ENCODE measurements at places on chromosomes 3 and 15.

- DNase-seq, result no peak
Measured at GRCh38 chr3:42256135-42256819, 9.7 kb downstream of the CCK start.

- DNase-seq, result no peak
Measured at GRCh38 chr3:3783210-3783609, 16.0 kb upstream of the LRRN1 start.

GRCh38 chr15:93382200-93382820, 293.3 kb upstream of the RGMA start:
- no peak for DNase-seq

GRCh38 chr3:50224639-50225038, 11.4 kb upstream of the GNAI2 start:
- no peak for DNase-seq

DNA sequence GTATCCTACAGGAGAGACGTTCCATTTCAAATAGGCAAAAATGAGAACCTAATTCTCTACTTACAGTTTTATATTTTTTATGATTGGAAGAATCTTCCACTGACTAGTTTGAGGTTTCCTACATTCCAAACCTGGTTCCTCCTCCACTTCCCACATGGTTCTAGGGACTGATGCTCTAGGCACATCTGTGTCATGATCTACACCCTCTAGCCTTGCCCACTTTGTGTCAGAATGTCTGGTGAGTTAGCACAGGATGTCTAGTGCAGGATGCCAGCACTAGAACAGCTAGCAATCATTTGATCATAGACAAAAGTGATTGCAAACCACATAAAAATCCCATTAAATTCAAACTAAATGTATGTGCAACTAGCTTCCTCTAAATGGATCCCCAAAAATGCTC, 26.7 kb upstream of the FILIP1L start:
- DNase-seq, result no peak

DNA sequence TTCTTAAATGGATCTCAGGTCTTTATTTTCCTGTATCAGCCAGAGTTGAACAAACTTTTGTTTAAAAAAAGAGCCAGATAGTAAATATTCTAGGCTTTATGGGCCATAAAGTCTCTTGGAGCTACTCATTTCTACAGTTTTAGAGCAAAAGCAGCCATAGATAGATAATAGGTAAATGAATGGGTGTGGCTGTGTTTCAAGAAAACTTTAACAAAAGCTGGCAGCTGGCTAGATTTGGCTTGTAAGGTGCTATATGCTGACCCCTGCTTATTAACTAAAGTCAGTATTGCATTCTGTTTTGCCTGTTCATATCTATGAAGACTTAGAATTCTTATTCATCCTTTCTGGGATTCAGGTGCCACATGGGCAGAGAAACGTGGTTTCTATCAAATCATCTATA, 29.0 kb downstream of the MFN1 start:
- no peak for DNase-seq

GRCh38 chr3:6578526-6578925, 282.4 kb upstream of the GRM7 start:
- no peak for DNase-seq

- DNase-seq, result no peak
Measured at GRCh38 chr3:4979428-4980228, at the start of gene BHLHE40. Gene BHLHE40 (plus strand): TSS chr3:4979437. CDS start chr3:4979719, 282 bp downstream.

DNA sequence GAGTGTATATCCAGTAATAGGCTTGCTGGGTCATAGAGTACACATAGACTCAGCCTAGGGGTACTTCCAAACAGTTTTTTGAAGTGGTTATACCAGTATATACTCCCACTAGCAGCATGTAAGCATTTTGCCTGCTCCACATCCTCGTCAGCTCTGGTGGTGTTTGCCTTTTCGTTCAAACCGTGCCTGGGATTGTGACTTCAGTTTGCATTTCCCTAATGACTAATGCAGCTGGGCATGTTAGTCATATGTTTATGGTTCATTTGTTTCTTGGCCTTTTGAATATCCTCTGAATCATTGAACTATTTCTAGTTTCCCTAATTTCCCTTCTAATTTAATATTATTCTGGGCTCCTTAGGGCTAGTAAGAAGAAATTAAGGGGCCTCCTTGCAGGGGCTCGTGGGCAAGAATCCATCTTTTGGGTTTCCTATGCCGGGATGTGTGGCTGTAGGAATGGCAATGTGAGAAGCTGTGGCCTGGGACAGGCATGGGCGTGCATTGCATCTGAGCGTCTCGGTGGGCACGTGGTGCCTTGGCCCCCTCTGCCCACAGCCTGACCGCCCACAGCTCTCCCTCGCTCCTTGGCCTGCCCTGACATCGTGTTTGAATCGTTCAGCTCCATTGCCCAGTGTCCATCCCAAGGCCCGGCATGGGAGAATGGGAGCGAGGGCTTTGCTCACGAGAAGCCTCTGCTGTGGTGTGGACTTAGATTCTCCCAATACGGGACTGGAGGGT, 26.4 kb downstream of the FAH start:
- no peak for DNase-seq

DNA sequence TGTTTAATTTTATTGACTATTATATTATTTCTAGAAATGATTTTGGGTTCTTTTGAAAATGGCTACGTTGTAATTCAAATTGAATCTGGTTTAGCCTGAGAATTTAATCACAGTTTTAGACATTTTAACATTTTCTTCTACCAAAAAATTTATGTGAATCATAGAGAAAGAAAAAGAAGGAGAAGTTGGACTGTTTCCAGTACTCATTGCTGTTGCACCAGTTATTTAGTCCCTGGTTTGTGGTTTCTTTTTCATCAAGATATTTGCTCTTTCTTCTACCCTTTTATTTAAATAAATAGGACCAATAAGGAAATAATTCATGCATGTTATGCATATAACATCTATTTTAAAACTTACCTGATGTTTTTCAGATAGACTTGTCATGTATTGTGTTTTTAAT, 1337.1 kb downstream of the ROBO1 start:
- no peak for DNase-seq

GRCh38 chr3:79564192-79564591, 203.6 kb downstream of the ROBO1 start:
- DNase-seq, result no peak

DNA sequence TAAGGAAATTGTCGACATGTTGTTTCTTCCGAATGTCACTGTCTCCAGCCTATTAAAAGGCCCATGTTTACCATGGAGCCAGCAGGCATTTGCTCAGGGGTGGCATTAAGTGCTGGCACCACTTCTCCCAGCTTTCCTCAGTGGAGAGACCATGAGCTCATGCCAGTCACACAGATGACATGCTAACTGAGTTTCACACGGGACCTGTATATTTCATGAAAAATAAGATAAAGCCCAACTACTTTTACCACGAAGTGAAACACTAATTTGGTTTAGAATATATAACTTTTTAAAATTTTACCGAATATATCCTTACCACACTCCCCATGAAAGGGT, 93.4 kb downstream of the ETFA start:
- DNase-seq, result no peak

GRCh38 chr3:102089904-102090720, 240.8 kb downstream of the NFKBIZ start:
- DNase-seq, result no peak

- no peak for DNase-seq
Measured at GRCh38 chr3:152785051-152785450, 49.9 kb upstream of the P2RY1 start.

- no peak for DNase-seq
Measured at GRCh38 chr3:113002679-113003078, 11.9 kb downstream of the GTPBP8 start.

DNA sequence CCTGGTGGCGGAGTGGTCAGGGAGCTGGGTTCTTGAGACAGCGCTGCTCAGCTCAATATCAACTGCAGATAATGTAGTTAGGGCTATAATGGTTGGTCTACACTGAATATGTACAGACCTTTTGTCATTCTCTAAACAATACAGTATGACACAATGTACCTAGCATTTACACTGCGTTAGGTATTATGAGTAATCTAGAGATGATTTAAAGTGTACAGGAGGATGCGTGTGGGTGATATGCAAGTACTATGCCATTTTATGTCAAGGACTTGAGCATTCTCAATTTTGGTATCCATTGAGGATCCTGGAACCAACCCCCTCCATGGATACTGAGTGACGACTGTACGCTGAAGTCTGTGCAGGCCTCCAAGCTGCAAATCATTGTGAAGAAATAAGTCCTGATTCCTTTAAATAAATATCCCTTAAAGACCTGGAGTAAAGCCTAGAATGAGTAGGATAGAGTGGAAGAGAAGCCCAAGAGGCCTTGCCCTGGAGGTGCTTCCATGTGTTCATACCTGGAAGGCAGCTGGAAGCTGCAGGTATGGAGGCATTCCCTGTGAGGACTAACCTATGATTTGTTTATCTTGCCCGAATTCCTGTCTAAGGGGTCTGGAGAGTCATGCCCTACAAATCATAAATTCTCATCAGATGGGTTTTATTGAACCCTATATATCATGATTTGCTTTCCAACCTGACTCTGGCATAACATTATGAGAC, 15.7 kb upstream of the RTP1 start:
- DNase-seq, result no peak

- DNase-seq, result no peak
Measured at GRCh38 chr3:120560304-120561250, 35.6 kb upstream of the NDUFB4 start.

DNA sequence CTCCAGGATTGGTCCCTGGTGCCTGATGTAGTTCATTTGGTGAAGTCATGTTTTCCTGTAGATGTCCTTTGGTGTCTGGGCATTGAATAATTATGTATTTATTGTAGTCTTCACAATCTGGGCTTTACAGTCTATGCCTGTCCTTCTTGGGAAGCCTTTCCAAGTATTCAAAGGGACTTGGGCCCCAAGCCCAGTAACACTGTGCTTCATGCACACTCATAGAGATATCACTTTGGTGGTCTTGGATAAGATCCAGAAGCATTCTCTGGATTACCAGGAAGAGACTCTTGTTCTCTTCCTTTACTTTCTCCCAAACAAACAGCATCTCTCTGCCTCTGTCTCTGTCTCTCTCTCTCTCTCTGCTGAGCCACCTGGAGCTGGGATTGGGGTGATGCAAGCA, 281.1 kb upstream of the GOLGA6L4 start:
- DNase-seq, result no peak

- no peak for DNase-seq
Measured at GRCh38 chr3:148075771-148076716, 621.7 kb upstream of the AGTR1 start.

GRCh38 chr3:5390936-5391625, 203.6 kb downstream of the EDEM1 start:
- DNase-seq, result no peak

GRCh38 chr3:77620009-77620408, 580.1 kb downstream of the ROBO2 start:
- DNase-seq, result no peak

DNA sequence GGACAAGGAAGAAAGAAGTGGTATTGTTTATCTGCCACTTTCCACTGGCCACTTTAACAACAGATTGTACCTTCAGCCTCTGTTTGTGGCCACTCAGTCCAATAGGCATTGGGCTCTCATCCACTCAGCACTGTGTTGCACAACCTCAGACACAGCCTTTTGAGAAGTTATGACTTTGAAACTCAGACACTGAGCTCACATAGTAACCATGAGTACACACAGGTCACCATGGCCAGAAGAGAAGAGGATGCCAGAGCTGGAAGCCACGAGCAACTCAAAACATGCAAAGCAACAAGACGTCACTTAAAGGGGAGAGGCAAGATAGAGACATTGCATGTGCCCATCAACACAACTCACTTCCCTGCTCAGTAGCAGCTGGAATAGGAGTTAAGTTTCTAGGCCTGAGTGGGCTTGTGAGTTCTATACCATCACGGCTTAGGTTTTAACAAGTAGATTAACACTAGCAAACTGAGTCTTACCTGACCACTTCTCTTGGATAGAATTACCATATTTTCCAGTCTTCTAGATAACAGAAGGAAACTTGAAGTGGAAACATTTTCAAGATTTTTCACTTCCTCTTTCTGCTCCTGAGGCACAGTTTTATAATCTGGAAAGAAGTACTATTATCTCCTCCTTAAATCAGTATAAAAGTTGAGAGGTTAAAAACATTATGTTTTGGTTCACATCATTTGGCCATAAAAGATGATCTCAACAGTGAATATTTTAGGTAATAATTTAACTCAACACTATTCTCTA, 103.5 kb downstream of the IMPG2 start:
- DNase-seq, result no peak

- no peak for DNase-seq
Measured at GRCh38 chr3:185552358-185552877, at the start of gene LIPH. Gene LIPH (minus strand): TSS chr3:185552588. CDS start chr3:185552471, 117 bp downstream.

DNA sequence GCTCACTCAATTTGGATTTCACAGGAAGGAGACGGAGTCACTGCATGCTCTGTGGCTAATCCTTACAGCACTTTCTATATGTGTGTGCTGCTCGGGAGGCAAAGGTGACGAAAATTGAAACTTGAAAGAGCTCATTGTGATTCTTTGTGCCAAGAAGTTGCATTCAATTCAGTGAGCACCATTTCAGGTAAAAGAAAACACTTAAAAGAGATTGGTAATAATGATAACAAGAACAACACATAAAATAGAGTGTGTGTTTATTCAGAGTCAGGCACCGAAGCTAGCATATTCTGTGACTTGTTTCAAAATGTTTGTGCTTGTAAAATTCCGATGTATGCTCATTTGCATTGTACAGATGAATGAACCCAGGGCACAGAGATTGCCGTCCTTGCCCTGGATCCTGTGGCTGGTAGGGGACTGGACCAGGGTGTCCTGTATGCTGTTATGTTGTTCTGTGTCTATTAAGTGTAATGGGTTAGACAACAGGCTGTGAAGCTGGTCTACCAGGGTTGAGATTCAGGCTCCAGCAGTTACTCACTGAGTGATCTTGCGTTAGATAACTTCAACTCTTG, 193.3 kb upstream of the PROK2 start:
- no peak for DNase-seq

- DNase-seq, result no peak
Measured at GRCh38 chr3:65714134-65714533, 324.6 kb downstream of the MAGI1 start.

DNA sequence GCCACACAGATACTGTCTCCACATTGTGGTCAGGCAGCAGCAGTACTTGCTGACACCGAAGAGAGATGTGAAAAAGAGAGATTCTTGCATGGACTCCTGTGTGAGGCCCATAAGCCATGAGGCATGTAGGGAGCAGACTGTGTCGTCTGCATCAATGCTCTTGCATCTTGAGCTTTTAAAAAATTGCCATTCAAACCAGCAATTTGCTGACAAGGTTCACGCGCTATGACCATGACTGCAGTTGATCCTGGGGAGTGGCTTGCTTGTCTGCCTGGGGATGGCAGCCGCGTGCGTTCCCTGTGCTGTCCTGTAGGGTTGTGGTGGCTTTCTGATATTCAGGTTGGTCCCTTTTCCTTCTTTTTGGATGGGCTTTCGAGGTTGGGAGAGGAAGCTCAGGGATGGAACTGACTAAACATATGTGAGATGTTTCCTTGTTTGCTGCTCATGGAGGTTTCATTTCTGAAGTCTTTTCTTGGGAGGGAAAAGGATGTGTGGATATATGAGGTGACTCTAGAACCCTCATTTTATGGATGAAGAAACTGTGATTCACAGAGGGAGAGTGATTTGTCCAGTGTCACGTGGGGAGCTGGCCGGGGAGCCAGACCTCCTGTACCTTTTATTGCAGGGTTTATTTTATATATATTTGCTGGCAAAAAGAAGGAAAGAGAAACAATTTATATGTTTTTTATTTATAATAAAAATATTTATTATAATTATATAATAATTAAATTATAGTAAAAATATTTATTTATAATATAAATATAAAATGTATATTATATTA, 48.6 kb downstream of the LPP start:
- DNase-seq, result no peak

Data from progenitor cell of endocrine pancreas (in vitro differentiated cells).